ENCODE measurements at places on chromosomes 5 and 9.

DNA sequence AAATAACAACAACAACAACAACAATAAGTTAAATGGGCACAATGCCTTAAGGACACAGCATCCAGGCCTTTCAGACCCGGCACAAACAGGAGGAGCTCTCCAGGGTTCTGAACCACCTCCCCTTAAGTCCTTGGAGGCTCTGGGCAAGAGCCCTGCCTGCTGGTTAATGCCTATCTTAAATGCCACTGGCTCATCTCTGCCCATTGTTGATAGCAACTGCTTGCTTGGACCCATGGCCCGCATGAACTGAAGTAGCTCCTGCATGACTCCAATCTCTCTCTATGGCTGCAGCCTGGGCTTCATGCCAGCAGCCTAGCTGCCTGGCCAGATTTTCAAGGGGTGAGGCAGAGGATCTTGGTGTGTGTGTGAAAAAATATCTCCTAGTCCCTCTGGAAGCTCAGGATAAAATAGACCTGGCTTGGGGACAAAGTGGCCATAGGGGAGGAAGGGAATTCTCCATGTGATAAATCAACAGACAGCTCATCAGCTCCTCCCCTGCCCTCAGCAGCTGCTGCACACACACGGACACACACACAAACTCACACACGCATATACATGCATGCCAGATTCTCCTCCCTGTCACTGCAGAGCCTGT lies 27.4 kb downstream of the FAM219A start:
- DNase-seq, result peak; percentile 45

GRCh38 chr5:51273021-51273420 lies 110.2 kb upstream of the ISL1 start:
- no peak for DNase-seq

- DNase-seq, result no peak
Measured at GRCh38 chr5:141747152-141748141, 65.4 kb upstream of the ARAP3 start.

DNA sequence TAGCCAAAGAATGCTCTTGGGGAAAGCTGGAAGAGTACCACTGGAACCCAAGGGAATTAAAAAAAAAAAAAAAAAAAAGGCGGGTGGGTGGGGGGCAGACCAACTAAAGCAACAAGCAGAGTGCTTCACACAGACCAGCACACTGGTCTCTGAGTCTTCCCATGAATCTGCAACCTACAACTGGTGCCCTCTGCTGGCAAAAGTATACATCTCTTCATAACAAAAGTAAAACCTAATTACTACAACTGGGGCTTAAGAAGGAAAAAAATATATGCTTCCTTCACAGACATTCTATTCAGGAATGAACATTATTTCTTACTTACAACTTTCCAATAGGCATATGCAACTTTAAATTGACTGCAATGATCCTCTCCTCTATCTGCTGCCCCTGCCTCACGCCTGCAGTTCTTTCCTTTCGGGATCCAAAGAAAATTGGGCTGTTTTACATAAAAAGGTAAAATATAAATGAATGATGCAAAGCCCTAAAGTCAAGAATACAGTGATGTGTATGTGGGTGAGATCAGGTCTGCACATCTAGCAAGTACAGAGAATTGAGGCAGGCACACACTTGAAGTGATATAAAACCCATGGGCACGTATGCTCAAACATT lies 7.2 kb upstream of the KLHL3 start:
- DNase-seq, result peak; percentile 23

- no peak for DNase-seq
Measured at GRCh38 chr5:73378070-73378469, 70.5 kb downstream of the FOXD1 start.

- no peak for DNase-seq
Measured at GRCh38 chr5:148014276-148014675, 49.5 kb upstream of the SPINK5 start.

- no peak for DNase-seq
Measured at GRCh38 chr5:111747337-111747736, 9.7 kb downstream of the NREP start.

- DNase-seq, result no peak
Measured at GRCh38 chr9:27929841-27930240, 356.6 kb upstream of the C9orf72 start.

DNA sequence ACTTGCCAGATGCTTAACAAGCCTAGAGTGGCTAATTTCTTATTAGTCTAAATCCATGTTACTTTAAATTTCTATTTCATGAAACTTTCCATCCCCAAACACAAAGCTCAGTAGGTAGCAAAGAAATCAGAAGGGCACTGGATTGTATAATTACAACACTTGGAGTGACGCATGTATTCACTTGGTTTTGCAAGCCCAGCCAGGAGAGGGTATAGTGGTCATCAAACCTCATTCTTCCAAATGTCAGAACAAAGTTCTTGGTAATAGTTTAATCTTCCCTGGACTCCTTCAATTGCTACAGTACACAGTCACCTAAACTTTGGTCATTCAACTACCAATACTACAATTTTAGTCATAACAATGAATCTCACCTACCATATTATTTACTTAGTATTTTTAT lies 112.1 kb downstream of the SEMA6A start:
- DNase-seq, result no peak

GRCh38 chr5:61402970-61403900 lies 71.2 kb downstream of the ZSWIM6 start:
- DNase-seq, result no peak

DNA sequence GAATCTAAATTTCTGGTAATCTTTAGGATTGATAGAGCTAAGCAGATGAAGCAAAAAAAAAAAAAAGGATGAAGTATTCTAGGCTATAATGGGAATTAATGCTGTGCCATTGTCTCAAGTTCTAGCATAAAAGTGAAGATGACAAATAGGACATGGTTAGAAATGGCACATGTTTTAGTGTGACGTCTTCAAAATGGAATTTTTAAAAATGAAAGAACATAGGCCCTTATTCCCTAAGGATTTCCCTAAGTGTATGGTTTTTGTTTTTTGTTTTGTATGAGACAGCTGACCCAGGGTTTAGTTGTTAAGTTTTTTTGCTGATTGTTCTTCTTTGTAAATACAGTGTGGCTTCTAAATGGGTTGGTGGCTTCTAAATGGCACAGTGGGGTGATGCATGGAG lies 7.1 kb downstream of the TLE4 start:
- DNase-seq, result no peak

DNA sequence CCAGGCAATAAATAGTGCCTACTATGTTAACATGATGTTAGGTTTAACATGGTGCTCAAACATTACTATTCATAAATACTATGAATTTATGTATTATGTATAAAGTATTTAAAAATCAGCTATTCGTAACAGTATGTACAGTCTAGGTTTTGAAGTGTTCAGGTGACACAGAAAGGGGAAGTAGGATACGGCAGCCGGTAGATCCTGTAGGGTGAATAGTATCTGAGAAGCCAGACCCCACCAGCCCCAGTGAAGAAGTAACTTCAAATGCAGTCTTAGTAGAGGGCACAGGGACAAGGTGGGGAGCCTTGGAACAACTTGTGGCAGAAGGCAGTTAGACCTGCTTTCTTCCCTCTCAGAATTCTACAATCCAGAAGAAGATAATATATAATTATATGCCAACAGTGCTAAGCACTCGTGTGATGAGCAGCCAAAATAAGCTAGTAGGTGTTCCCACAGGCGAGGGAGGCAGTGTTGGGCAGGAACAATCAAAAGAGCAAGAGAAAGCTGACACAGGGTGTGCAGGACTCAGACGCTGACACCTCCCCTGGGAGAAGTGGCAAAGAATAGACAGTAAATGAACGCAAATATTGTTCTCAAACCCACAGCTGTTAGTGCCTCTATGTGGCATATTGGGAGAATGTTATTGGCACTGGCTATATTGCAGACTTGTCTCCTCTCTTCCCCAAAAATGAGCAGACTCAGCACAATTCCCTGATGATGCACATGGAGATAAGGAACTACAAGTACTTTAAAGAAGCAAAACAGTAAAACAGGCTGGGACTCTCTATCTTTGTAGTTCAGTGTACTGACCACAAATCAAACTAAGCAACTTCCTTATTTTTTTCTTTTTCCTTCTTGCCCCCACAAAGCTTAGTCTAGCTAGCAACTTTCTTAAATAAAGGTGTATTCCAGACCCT lies 4.6 kb downstream of the ZNF367 start:
- DNase-seq, result no peak

DNA sequence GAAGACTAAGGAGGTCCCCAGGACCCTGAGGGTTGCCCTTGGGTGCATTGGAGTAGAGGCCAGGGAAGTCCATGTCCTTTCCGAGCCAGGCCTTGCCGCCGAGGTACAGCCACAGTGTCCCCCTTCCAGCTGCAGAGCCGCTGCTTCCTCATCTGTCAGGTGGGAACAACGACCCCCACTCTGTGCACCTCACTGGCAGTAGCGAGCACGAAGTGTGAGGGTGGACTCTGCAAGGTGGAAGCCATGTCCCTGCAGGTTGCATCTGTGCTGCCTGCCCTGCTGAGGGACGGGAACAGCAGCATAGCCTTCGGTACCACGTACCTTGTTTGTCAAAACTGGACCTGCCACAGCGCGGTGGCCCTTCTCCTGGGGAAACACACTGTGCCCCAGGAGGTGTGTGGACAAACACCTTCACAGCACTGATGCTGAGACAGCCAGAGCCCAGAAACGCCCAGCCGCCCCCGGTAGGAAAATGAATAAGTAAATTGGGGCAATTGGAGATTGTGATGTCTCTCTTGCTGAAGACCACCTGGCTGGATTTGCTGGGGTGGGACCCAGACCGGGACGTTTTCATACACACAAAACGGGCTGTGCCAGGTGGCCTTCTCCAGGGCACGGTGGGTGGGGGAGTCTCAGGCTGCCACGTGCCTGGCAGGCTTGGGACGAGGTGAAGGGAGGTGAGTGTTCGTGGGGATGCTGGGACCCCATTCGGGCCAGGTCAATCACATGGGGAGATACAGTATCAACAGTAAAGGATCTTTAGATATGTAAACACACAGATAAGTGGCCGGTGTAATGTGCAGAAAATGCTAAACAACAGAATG lies 157.3 kb downstream of the RXRA start:
- no peak for DNase-seq

DNA sequence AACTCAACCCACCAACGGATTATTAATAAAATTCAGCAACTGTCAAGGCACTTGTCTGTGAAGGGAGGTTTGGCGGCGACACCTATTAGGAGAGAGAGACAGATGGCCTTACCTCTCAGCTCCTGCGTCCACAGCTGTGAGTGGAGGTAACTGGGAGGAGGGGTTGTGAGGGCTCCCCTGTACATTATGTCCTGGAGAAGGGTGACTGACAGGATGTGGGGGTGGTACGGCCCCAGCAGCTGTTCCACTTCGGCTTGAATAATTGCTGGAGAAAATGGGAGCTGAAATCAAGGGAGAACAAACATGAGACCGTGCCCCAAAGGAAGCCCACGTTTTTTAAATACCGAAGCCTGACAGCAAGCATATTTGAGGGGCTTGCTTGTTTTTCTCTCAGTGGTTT lies 353.5 kb upstream of the RFX3 start:
- no peak for DNase-seq

- no peak for DNase-seq
Measured at GRCh38 chr5:34026089-34026761, 16.8 kb downstream of the C1QTNF3 start.

GRCh38 chr5:100890461-100891008 lies 12.5 kb downstream of the ST8SIA4 start:
- DNase-seq, result no peak

- no peak for DNase-seq
Measured at GRCh38 chr9:21890696-21891095, 88.3 kb downstream of the MTAP start.

- DNase-seq, result no peak
Measured at GRCh38 chr5:15630441-15630840, 130.5 kb downstream of the FBXL7 start.

DNA sequence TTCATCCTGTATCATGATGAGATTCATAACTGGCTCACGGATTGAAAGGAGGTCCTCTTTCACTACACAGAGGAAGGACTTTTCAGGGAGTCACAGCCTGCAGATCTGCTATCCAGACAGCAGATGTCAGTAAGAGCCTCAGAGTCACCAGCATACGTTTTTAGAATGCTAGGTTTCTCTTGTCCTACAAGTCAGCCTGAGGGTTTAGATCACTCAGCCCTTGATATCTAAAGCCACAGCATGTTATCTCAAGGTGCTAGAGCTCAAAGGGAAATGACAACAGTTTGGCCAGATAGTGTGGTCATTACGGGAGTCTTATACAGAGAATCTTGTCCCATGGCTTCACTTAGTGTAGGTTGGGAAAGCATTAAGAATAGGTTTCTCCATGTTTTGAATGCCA lies 30.9 kb upstream of the SLC46A2 start:
- DNase-seq, result no peak

DNA sequence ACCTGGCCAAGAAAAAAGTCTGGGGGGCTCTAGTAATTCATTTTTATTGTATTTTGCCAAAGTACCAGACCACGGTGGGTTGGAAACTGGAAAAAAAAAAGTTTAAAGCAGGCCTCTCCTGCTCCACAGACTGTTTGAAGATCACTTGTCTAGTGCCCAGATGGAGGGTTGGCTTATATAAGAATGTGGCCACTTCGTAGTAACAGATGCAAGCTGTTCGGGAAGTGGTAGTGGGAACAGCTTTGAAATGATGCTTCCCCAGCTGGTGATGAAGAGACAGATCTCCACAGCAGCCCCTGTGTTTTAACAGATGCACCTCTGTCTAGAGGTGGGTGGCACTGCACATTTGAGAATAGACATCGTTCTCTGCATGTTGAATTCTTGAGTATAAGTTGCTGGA lies 54.3 kb upstream of the DMRT3 start:
- no peak for DNase-seq

DNA sequence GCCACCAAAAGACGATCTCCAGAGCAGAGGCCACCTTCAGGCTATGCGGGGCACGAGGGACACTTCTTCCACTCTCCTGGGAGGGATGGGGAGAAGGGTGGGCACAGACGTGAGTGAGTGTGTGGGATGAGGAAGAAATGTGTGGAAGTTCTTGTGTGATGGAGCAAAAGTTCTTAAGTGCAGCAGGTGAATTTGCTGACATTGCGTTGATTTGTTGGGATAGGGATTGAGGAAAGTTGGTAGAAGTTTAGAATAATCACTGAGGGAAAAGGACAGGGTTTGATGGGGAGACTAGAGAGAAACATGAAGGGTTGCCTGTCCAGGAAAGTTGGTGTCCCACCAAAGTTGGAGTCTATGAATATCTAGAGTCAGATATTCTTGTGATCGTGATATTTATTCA lies 2.2 kb downstream of the AOPEP start:
- DNase-seq, result no peak

DNA sequence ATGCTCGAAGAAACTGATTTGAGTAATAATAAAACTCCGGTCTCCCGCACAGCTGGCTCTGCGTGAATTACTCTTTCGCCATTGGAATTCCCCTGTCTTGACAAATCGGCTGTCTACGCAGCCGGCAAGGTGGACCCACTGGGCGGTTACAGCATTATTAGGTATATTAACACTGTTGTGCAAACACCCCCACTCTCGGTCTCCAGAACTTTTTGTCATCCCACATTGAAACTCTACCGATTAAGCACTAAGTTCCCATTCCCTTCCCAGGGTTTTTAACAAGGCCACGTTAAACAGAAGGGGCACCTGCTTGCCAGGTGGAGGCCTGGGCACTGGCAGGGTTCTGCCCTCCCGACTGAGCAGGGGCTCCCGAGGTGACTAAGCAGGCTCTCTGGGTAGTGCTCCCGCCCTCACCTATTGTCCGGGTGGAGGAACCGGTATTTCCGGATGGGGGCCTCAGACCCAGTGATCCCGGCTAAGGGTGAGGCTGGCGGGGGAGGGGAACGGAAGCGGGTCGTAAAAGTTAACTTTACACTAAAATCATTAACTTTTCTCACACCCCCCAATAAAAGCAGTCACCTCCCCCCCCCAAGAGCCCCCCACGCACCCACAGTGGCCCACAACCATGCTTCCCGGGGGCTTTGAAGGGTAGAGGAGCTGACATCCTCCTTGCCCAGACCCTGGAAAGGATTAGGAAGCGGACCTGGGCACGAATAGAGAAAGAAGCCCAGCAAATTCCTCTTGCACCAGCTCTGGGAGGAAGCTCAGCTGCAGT lies 53.5 kb upstream of the TJP2 start:
- no peak for DNase-seq
